ENCODE measurements at places on chromosomes 7 and 10.

DNA sequence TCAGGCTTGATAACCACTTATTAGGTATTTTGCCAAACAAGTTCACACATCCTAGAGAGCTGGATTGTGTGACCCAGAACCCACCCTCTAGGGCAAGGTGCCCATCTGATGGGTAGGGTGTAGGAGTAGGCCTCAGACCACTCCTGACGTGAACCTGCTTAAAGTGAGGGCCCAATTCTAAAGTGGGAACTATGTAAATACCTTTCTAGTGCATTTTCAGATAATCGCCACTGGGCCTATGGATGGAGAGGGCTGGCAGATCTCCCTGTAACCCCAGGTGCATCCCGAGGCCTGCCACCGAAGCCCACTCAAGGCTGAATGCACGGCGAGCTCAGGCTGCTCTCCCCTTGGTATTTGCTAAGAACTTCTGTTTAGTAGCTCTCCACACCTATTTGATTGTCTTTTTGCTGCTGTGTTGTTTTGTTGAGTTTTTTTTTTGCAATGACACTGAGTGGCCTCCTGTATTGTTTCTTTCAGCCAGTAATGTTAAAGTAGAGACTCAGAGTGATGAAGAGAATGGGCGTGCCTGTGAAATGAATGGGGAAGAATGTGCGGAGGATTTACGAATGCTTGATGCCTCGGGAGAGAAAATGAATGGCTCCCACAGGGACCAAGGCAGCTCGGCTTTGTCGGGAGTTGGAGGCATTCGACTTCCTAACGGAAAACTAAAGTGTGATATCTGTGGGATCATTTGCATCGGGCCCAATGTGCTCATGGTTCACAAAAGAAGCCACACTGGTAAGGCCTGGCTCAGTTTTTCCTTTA, 71.7 kb downstream of the IKZF1 start:
- DNase-seq: no peak

DNA sequence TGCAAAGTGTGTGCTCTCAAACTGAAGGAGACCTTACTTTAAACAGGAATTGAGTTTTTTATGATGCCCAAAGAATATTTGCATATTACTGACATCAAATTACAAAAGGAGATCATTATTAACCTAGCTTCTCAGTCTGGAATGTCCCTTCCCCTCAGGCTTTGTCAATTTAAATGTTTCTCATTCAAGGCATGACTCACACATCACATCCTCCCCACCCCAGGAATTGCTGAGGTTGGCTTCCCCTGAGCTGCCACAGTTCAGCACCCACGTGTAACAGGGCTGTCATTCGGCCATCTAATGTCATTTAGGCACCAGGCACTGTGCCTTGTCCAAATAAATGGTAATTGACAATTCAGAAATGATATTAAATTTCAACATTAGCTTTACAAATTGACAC, 305.9 kb upstream of the MGMT start:
- DNase-seq: no peak

- no peak for DNase-seq
These were observed 13.1 kb downstream of the TSPAN15 start for GRCh38 chr10:69464401-69464800.

GRCh38 chr10:70461397-70462348, 16.9 kb upstream of the PALD1 start:
- peak; percentile 74 for DNase-seq

GRCh38 chr7:101636822-101637623, 7.9 kb upstream of the MYL10 start:
- DNase-seq: no peak

GRCh38 chr7:84027678-84028077, 166.9 kb downstream of the SEMA3A start:
- DNase-seq: no peak

- no peak for DNase-seq
These were observed 14.1 kb downstream of the SEM1 start for GRCh38 chr7:96695581-96695980.

- DNase-seq: peak; percentile 75
These were observed 118.8 kb downstream of the SKIDA1 start for GRCh38 chr10:21406595-21407193.

- no peak for DNase-seq
These were observed 99.6 kb downstream of the STRA8 start for GRCh38 chr7:135333200-135333599.

DNA sequence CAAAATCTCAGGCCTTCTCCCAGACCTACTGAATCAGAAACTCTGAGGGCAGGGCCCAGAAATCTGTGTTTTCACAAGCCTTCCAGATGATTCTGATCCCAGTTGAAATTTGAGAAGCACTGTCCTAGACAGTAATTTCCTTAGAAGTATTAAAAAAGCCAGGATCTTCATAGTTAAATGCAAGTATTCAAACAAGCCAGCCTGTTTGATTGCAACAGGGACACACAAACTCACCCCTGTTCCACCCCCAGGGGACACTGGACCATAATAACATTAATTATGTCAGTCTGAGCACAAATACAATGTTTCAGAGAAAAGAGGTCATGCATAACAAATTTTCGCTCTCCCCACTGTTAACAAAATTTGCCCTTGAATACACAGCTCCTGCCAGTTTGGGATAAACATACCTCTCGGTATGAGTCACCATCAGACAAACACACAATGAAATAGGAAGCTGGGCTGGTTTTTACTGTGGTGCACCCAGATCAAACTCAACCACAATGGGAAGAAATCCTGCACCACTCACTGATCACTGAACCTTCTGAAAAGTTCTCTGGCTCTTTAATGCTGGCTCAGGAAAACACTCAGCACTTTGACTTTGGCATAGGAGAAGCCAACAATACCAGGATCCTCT, 34.3 kb downstream of the ABLIM1 start:
- no peak for DNase-seq

- DNase-seq: no peak
These were observed 3.2 kb downstream of the PARP12 start for GRCh38 chr7:140059273-140060242.

- DNase-seq: no peak
These were observed 538.5 kb upstream of the FOXK1 start for GRCh38 chr7:4143511-4144171.

- DNase-seq: no peak
These were observed 9.3 kb downstream of the TBATA start for GRCh38 chr10:70775679-70776454.

- DNase-seq: peak; percentile 84
These were observed 488.8 kb upstream of the ZMIZ1 start for GRCh38 chr10:78579995-78580394.

DNA sequence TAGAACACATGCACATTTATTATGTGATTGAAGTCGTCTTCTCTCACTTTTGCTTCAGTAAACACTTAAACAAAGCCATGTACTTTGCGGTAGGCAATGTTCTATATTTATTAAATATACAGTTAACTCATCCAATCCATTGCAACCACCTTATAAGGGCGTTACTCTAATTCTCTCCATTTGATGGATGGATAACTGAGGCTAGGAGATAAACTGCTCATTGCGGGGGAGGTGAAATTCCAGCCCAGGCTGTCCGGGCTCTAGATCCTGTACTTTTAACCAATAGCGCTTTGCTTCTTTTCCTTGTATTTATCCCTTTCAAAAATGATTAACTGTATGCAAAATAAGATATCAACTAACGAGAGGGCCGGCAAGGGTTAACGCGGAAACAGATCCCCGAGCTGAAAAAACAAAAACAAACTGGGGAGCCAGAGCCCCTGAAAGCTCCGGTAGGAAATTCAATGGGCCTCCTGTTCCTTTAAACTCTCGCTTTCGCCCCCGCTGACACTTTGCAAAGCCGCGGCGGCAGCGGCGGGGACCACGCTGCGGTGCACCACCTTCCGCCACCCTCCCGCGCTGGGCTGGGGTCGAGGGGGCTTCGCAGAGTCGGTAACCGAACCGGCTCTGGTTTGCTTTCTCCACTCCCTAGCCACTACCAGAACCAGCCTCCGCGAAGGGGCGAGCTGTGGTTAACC, 1.0 kb upstream of the PLXDC2 start:
- peak; percentile 80 for DNase-seq

DNA sequence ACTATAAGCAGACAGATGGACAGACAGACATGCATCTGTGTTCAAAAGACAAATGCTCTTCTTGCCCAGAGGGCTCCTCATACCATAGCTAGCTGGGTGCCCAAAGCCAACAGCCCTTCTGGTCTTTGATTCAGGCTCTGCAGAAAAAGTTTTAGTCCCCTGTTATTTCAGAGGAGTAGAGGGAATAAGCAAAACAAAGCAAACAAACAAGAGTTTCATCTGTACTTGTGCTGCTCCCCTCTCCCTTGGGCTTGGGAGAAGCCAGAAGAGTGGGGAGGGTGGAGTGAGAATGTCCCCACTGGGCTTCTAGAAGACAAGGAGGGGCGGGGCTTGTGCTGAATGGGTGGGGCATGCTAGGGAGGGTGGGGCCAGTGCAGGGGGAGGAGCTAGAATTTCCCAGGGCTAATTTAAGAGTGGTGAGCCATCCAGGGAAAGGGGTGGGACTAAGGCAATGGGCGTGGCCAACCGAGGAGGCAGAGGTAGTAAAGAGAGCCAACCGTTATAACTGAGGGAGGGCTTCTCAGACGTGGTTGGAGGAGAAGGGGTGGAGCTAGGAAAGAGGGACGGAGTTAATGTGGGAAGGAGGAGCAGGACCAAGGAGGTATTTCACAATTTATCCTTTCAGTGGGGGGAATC, 101.2 kb upstream of the MGMT start:
- no peak for DNase-seq

DNA sequence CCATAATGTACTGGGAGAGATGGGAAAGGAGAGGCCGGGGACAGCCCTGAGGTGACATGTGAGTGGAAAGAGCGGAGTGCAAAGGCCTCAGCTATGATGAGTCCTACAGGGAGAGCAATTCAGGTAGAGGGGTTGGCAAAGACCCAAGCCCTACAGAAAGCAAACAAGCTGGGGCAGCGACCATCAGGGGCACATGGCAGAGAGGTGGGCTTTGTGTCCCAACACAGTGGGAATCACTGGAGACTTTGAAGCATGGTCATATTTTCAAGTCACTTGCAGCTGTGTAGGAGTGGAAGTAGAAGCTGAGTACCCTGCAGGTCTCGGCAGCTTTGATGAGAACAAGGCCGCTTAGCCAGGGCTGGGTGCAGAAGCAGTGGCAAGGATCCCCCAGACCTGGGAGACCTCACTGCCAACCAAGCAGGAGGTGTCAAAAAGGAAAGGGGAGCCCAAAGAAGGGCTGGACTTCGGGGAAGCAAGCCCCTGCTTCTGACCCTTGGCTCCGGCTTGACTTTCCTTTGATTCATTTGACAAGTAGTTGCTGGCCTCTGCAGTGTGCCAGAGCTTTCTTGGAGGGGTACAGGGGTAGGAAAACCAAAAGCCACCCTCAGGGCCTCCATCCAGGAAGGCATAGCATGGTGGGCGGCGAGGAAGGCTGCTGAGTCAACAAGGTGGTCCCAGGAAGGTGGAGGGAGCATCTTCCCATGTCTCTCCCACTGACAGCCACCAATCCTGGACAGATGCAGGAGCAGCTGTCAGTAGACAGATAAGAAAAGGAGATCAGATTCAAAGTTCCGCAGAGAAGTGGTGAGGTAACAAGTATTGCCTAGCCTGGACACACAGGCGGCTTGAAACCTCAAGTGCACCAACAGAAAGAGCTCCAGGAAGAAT, 1.9 kb upstream of the PGAM2 start:
- no peak for DNase-seq

DNA sequence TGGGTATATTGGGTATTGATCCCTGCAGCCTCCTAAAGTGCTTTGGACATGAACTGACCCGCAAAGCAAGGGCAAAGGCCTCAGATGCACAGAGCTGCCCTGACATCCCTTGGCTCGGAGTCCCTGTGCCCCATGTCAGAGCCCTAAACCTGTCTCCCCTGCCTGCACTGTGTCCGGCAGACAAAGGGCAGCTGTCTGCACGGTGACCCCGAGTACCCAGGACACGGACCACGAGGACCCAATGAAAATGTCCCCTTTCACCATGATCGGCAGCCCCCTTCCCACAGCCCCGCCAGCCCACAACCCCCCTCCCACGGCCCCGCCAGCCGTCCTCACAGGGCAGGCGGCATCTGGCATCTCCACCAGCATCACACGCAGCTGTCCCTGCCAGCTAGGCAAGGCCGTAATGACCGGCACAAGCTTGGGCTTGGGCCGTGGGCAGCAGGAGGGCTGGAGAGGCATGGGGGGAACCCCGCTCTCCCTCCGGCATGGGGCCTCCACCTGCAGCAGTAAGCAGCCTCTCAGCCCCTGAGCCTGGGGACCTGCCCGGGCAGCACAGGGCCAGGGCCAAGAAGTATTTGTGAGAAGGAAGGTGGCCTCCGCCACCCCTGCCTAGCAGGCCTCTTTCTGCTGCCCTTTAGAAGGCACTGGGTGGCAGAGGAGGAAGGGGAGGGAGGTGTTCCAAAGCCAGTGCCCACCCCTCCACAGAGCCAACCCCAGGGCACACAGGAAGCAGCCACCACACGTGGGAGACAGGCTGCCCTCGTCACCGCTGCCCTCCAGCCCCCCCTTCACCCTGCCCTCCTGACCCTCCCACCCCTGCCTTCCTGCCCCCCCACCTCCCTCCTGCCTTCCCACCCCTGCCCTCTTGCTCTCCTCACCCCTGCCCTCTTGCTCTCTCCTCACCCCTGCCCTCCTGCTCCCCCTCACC, 10.1 kb downstream of the NUDT1 start:
- DNase-seq: peak; percentile 61

- DNase-seq: peak; percentile 85
These were observed 5.7 kb downstream of the ARPC1B start for GRCh38 chr7:99380032-99380822.
